ENCODE measurements at places on chromosomes 4 and X. TPM values are rescaled to one million over a fixed set of nuclear protein-coding genes. Genes with fewer than 3 reads are reported as not detected.

SSX1 gene
- not detected for total RNA-seq

- no peaks in the 10 kb centered on the region for H3K36me3 ChIP-seq
- no peak for DNase-seq
- no peak overlapping the region for H3K27ac ChIP-seq
Observed at GRCh38 chr4:118397623-118397979, 44.8 kb upstream of the PRSS12 start.

GRCh38 chrX:12843668-12844279 lies 23.1 kb upstream of the TLR7 start:
- H3K4me1 ChIP-seq = no peaks in the 10 kb centered on the region
- H3K27ac ChIP-seq = no peak overlapping the region
- H3K36me3 ChIP-seq = no peaks in the 10 kb centered on the region
- DNase-seq = no peak
- peaks cover 21% of the 10 kb centered on the region for H3K27me3 ChIP-seq
- no peak overlapping the region for H3K4me3 ChIP-seq

RS1 gene
- total RNA-seq = not detected

FAT1 gene
- 474 TPM for total RNA-seq

DNA sequence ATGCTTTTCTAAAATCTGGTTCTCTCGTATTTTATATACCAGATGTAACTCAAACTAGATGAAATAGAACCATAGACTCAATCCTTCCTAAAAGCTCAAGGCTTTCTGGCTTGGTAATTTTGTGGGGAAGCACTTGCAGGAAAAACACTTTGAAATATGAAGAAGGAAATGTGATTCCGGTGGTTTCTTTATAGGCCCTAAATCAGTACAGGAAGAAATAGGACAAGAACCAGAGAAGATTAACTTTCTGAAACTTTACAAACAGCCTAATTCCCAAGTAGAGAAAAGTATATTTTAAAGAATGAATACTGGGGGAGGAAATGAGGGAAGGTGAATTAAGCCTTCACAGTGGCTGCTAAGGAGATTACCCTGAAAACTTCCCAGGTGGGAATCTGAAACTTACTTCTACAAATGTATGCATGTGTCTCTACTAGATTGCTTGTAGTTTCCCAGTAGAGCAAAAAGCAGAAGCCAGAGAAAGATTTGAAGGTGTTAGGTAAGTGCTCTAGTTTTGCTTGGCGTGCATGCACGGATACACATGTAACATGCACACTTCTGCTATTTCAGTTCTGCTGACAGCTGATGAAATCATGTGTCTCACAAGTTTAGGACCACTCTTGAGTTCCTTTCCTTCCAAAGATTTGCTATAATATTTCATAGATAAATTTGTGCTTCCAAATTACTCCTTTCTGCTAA lies 92.1 kb downstream of the AFF1 start:
- H3K27me3 ChIP-seq = no peaks in the 10 kb centered on the region
- H3K27ac ChIP-seq = no peak overlapping the region
- no peaks in the 10 kb centered on the region for H3K36me3 ChIP-seq
- H3K4me3 ChIP-seq = no peak overlapping the region
- DNase-seq = no peak

CT45A2 gene
- not detected for total RNA-seq

- H3K27ac ChIP-seq = no peak overlapping the region
- no peak overlapping the region for H3K4me3 ChIP-seq
- DNase-seq = no peak
- no peaks in the 10 kb centered on the region for H3K27me3 ChIP-seq
- H3K4me1 ChIP-seq = peaks cover 8% of the 10 kb centered on the region
Observed at GRCh38 chrX:77450415-77450814, 3.2 kb downstream of the FGF16 start.

GRCh38 chr4:38213083-38213805 lies 253.0 kb downstream of the PTTG2 start:
- no peak overlapping the region for H3K27ac ChIP-seq
- no peak overlapping the region for H3K4me3 ChIP-seq

GRCh38 chrX:39631276-39632229 lies 466.2 kb downstream of the BCOR start:
- H3K36me3 ChIP-seq = no peaks in the 10 kb centered on the region
- H3K27me3 ChIP-seq = peaks cover 22% of the 10 kb centered on the region
- no peak overlapping the region for H3K4me3 ChIP-seq
- no peak overlapping the region for H3K27ac ChIP-seq
- peaks cover 4% of the 10 kb centered on the region for H3K4me1 ChIP-seq

XG gene
- 3.2 TPM for total RNA-seq

SOX3 gene
- not detected for total RNA-seq

DNA sequence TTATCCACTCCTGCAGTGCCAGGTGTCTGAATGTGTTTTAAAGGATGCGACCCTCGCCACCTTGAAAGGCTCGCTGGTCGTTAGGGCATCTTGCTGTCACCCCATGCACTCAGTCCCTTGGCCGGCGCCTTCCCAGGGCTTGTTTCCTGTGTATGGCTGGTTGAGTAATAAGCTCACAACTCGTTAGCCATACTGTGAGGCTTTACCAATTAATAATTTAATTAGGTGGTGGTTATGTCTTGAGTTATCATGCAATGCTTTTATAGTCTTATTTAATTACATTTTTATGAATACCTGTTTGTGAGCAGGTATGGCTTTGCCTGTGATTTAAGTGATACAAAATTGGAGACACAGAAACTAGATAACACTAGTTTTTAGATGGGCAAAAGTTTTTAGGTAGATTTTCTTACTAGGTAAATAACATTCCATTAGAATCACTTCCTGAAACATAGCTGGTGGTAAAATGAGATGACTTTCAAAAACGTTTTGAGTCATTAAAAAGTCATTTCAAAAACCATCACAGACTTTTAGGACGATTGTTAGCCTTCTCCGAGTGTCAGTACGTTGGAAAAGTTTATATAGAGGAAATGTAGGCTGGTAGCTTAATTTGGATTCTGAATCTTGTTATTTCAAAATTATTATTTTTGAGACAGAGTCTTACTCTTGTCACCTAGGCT lies 18.2 kb downstream of the PTTG2 start:
- DNase-seq = no peak
- peaks cover 28% of the 10 kb centered on the region for H3K4me1 ChIP-seq
- peak overlapping the region; percentile 74 for H3K4me3 ChIP-seq
- peak overlapping the region; percentile 58 for H3K27ac ChIP-seq

All from osteoblast (primary cell).